Stimulated activated CD8-positive, alpha-beta memory T cell treated with anti-CD3 and anti-CD28 coated beads, Interleukin-4, amount 100 ng/mL, for 4 hours (primary cell): ENCODE measurements at places on chromosomes 2 and 18.

DNA sequence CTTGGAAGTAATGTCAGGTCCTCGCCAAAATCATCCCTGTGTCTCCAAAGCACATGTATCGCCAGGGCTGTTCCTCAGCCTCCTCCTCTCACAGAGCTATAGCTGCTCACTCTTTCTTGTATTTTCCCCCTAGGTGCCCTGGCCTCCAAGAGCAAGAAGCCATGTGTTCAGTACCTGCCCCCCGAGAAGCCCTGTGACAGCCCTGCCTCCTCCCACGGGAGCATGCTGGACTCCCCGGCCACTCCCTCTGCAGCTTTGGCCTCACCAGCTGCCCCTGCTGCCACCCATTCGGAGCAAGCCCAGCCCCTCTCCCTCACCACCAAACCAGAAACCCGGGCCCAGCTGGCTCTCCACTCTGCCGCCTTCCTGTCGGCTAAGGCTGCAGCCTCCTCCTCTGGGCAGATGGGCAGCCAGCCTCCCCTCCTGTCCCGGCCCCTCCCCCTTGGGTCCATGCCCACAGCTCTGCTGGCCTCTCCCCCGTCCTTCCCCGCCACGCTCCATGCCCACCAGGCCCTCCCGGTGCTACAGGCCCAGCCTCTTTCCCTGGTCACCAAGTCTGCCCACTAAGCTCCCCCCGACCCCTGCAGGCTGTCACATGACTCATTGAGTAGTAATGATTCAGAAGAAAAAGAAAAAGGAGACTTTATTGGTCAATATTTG lies 18.8 kb downstream of the TGOLN2 start:
- DNase-seq = no peak

- DNase-seq = no peak
Measured at GRCh38 chr2:73993778-73994177, 9.1 kb downstream of the TET3 start.

GRCh38 chr2:26522325-26522724 lies 44.4 kb upstream of the OTOF start:
- DNase-seq = no peak

- DNase-seq = no peak
Measured at GRCh38 chr18:75863696-75864095, 436.2 kb upstream of the SMIM21 start.

DNA sequence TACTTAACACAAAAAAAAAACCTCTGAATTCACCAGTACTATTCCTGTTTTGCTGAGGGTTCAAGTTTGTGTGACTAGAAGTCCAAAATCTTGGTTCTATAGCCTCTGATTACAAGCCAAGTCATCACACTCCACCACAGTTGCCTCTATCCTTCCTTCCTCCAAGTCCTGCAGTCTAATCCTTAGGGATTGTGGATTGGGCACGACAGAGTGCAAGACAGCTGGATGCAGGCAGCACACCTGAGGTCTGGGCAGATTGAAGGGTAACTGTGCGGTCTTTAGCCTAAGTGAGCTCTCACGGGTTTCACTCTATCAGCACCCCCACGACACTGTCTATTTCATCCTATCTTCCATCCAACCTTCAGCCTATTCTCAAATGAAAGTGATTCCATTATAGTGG lies 299.4 kb upstream of the ID2 start:
- DNase-seq = no peak

DNA sequence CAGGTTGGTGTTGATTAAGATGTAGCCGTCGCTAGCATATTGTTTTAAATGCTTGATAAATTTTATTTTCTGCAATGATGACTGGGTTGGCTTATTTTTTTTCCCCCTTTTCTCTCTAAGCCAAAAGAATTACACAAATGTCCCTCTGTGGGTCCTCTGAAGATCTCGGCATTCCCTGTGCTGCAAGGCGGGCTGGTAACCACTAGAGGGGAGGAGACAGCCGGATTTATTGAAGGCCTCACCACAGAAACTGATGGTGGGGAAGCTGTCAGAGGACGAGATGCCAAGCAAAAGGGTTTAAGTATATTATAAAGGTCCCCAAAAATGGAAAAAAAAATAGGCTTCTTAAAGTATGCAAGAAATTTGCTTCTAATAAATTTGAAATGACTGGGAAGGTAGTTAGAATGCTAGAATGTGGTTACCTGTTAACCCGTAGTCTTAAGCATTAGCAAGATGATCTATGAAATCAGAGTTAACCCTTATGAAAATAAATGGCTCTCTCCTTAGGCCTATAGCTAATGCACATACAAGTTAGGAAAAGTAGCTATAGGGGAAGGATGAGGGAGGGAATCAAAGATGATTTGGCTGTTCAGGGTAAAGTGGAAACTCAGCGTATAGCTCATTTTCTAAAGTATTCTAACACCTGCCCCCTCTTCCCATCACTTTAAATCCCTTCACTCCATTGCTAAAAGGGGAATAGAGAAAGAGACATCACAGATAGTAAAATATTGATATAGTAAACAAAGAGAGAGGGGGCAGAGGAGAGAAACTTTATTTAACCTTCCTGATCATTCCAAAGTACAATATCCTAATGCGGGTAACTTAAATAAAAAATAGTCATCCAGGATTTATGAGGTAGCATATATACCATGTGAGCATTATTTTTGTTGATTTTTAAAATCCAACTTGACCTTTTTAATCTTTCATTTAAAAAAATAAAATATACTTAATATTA lies 894.5 kb upstream of the POU3F3 start:
- no peak for DNase-seq

DNA sequence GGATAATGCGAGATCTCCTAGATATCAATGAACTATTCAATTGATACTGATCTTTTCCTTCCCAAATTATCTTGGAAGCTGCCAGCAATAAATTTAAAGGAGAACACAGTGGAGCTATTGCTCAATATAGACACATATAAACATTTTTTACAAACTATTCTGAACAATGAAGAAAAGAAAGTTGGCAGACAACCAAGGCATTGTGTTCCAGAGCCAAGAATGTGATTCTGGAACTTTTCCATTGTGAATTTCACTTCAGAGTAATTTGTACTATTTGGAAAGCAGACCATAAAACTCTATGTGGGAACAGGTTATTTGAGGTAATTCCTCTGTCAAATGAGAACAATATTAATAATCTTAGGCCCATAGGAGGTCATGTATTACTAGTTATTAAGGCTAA lies 588.2 kb downstream of the IRS1 start:
- DNase-seq = no peak

GRCh38 chr2:54595999-54596902 lies 127.2 kb upstream of the EML6 start:
- no peak for DNase-seq

GRCh38 chr2:188957646-188958045 lies 16.5 kb upstream of the COL3A1 start:
- DNase-seq = no peak
